Stromal cell of bone marrow (primary cell): ENCODE measurements at places on chromosomes 5 and 9.

- DNase-seq, result no peak
These were observed 472.5 kb downstream of the ARHGEF28 start for GRCh38 chr5:74098456-74098855.

- DNase-seq, result no peak
These were observed 39.8 kb downstream of the AK8 start for GRCh38 chr9:132838291-132838690.

DNA sequence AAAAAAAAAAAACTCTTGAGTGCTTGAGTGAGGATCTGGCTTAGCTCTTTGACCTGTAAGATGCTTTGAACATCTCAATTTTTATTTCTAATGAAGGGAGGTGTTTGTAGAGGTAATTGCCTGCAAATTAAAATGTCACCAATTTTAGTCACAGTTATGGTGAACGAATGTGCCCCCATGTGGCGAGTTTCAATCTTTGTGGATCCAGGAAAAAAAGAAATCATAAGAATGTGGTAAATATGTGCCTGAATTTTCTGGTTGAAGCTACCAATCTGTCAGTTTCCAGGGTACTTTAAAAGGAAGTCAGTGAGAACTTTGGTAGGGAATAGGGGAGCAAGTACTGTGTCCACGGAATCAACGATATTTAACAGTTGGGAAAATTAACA, 1772.4 kb upstream of the CDH9 start:
- DNase-seq, result no peak

DNA sequence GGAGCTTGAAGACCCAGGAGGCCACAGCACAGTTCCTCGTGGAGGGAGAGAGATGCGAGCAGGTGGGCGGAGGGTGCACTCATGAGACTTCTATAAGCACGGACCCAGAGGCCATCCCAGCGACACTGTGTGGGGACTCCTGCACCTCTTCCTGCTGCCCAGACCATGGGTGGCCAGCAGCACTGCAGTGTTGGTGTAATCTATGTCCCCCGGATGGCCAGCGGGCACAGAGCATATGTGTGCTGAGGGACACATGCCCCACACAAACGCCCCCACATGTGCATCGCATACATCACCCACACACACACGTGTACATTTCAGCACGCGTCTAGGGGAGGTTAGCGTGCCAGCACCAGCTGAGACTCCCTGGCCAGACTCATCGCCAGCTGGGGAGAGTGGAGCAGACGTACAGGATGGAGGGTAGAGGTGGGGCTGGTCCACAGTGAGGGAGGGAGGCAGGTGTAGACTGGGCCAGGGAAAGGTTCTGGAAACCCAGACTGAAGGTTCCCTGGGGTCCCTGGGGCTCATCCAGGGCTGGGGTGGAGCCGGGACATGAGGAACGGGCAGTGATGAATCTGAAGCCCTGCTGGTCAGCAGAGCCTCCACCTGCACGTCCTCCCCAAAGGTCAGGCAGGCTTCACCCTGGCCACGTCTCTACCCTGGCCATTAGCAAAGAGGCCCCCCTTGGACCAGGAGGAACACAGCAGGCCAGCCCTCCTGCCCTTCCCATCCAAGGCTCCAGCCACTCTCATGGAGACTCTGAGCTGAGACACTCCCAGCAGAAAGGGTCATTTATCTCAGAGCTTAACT, 27.6 kb downstream of the ADAMTS2 start:
- no peak for DNase-seq

- peak; percentile 37 for DNase-seq
These were observed 4.1 kb downstream of the KLF9 start for GRCh38 chr9:70410368-70410767.

DNA sequence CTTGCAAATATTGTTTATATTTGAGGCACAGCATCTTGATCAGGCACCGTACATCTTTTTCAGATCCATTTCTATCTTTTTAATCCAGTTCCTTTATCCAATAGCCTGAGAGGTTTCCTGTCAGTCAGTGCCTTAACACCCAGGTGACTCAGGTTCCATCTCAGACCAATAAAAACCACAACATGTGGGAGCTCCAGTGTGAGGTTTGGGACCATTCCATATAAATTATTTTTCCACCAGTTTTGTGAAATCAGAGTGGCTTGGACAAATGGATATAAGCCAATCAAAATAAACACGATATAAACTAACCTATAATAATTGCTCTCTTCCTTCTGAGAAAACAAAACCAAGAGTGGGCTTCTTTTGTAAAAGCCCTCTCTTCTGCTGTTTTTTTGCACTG, 351.3 kb downstream of the NTRK2 start:
- DNase-seq, result no peak

DNA sequence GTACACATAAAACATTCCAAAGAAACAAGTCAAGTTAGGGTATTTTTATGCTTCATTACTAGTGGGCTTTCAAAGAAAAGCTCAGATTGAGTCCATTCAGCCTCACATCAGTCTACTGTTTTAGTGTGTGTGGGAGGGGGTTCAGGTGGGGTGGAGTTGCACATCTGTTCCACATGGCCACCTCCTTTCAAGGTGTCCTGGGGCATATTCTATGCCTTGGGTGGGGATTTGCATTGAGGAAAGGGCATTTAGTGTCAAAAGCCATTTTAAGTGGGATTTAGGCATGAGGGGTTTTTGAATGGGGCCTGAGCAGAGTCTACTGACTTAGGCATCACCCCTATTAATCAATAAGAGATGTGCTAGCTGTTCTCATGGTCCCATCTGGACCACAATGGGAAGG, 983.1 kb downstream of the TLE4 start:
- DNase-seq, result no peak

- DNase-seq, result no peak
These were observed 11.1 kb downstream of the SMAD5 start for GRCh38 chr5:136143763-136144162.

GRCh38 chr9:113361304-113362018, 12.1 kb downstream of the BSPRY start:
- peak; percentile 19 for DNase-seq

DNA sequence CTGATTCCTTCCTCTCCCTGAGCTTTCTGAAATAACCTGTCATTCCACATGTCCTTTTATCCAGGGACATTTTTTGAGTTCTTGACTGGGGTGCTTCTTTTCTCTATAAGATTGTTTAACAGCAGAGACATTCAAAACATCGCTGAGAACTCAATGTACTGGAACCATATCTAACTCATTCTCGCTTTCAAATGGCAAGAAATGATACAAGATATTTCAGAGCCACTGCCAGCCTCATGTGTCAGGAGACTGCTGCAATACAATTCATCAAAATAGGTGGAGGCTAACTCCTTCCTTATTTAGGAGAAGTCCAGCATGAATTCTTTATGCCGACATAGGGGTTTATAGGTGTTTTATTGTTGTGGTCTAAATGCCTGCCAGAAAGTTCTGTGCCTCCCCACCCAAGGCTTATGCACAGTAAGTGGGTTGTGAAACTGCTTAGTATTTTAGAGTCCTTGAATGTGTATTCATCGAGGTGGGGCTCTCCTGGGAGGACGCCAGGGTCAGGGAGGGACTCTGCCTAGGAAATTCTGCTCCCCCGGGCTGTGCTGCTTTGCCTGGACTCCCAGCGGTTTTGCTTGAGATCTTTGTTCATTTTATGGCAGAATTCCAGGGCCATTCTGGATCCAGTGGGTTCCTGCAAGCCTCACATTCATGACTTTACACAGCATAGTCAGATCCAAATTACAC, 53.9 kb downstream of the ZNF474 start:
- peak; percentile 55 for DNase-seq

DNA sequence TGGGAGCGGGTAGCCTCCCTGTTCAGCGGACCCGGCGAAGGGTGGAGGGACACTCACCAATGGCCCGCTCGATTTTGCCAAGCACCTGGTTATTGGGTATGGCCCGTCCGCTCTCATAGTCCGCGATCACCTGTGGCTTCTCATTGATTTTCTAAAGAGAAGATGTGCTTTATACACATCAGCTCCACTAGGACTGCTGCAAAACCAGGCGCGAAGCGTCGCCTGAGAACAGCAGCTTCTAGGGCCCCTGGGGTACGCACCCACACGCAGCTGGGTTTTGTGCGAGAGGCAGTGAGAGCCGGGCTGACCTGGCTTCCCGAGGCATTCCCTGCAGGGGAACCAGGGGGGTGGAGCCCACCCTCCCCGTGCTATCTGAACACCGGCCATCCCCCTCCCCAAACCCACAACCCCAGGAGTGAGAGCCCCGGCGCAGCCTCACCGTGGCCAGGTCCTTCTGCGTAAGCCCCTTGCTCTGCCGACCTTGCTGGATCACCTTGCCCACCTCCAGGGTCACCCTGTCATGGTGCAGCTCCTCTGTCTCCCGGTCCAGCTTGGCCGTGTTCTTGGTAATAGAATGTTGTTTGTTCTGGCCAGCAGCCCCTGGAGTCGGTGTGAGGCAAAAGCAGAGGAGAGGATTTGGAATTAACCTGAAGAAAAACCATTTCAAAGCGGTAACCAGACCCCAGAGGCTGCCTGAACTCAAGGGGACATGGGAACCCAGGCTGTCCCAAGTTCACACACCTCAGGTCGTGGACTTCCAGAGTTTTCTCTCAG, 3.1 kb downstream of the EDF1 start:
- DNase-seq, result no peak

- no peak for DNase-seq
These were observed 3.7 kb downstream of the GRM6 start for GRCh38 chr5:178991190-178992145.

DNA sequence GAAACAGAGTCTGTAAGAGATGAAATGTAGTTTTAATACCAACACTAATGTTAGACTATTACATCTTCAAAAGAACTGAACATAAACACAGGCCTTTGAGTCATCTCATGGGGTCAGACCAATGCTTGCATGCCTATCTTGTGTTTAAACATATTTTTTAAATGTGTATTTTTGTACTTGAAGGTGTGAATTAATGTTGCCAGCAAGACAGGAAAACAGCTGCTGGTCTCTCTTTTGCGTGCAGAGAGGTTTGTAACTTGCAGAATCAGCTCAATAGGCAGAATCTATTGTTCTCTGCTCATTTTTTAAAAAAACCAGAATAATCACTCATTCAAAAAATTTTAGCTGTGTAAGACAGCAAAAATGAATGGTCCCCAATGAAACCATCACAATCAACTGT, 180.2 kb downstream of the ALDH1A1 start:
- DNase-seq, result no peak

- no peak for DNase-seq
These were observed 154.3 kb downstream of the PALM2AKAP2 start for GRCh38 chr9:109934136-109934856.

DNA sequence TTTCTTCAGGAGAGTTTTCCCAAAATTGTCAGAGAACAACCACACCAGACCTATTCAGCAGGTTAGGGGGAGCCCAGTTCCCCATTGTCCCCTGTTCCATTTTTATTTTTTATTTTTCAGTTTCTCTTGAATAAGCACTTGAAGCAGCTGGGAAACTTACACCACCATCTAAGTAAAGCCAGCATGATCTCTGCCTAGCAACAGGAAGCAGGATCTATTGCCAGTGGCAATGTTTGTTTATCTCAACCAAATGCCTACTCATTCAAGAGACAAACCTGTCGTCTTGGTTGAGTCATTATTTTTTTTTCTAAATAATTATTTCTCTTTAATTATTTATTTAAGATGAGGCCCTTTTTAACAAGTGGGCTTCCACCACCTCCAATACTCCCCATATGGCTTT, 379.3 kb downstream of the PLK2 start:
- no peak for DNase-seq

- DNase-seq, result no peak
These were observed 112.2 kb upstream of the ANKRD55 start for GRCh38 chr5:56345352-56345751.

GRCh38 chr5:68258531-68258930, 43.0 kb downstream of the PIK3R1 start:
- no peak for DNase-seq

DNA sequence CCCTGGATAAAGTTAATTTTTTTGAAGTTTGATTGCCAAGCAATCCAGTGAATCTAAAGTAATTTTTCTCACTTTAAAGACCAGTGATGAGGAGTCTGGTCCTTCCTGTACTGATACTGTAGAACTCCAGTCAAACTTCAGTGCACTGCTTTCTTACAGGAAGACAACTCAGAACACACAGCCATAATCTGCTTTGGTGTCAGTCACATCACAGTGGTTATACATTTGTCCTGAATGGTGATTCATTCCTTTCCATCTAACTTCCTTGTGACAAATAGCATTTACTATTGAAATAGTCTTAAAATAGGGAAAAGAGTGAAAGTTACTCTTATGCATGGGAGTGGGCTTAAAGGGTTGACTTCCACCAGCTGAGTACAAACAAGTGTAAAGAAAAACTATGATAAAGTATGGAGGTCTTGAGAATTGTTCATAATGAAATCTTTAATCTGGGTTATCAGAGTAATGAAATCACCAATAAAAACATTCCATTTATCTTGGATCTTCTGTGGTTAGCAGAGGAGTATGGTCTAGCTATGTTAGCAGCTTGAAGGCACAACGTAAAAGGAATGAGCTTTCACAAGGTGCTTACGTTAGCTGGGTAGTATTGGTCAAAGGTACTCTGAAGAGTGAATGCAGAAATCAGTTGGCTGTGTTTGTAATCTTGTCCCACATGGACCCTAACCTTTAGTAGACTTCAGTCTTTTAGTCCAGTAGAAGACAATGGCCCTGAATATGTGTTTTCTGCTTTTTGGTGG, 41.5 kb downstream of the DCP2 start:
- DNase-seq, result no peak

DNA sequence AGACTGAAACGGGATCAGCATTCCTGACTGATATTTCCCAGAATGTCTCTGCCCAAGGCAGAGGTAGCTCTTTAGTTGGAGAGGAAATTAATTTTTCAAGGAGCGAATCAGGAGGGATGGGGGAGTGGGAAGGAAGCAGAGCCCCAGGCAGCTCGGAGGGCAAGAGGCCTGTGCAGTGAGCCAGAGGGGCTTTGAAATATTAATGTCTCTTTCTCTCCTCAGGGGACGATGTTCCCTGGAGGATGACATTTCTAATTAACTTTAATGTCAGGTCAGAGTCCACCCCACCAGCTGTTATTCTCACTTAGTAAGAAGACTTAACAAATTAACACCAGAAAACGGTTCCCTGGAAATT, 45.6 kb downstream of the SLC6A7 start:
- DNase-seq, result no peak

- DNase-seq, result no peak
These were observed 17.4 kb downstream of the ABITRAM start for GRCh38 chr9:108951578-108951977.

GRCh38 chr5:113572716-113573115, 59.2 kb downstream of the YTHDC2 start:
- DNase-seq, result no peak

DNA sequence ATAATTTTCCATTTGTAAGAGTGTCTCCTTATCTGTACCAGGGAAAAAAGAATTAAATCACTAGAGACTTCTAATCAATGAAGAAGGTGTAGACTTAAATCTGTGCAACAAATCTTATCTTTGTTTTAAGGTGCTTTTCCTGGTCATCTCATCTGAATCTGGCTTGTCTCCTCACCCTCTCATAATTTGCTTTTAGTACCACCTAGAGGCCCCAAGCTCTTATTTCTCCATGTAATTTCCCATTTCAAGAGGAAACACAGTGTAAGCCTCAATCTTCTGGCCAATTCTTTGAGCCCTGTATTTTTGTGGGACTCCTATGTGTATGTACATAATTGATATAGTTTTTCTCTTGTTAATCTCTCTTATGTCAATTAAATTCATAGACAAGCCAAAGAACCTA, 1975.3 kb upstream of the CDH6 start:
- no peak for DNase-seq
